ENCODE measurements at places on chromosomes 5 and 9.

DNA sequence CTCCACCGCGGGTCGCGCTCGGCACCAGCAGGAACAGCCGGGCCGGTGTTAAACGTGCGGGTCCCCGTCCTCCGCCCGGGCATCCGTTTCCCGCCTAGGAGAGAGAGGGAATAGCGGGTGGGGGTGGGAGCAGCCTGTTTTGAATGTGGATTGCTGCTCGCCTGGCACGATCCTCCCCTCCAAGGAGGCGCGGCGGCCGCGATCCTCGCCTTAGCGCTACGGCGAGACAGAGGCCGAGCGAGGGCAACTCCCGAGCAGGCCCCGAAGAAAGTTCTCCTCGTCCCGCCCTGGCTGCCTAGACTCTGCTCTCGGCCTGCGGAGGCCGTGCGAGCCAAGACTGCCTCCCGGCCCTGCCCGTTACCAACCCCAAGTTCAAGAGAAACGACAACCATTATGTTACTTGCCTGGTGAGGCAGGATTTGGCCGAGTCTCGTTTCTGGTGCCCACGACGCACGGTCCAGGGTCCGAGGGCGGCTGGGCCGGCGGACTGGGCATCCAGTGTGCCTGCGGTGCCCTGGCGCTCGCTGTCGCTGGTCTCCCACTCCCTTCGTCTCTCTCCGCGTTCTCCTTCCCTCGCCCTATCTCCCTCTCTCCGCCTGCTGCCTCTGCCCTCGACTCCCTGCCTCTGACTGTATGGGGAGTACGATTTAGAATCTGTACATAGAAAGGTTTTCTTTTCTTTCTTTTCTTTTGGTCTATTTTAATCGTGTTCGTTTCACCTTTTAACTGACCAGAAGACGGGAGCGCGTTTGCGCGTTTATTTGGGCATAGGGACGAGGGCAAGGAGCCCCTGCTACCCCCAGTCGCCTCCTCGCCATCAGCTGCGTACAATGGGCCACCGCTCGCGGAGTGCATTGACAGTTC lies 724 bp downstream of the NR2F1-AS1 start:
- DNase-seq, result no peak

GRCh38 chr5:14118551-14119320 lies 24.4 kb upstream of the TRIO start:
- no peak for DNase-seq

DNA sequence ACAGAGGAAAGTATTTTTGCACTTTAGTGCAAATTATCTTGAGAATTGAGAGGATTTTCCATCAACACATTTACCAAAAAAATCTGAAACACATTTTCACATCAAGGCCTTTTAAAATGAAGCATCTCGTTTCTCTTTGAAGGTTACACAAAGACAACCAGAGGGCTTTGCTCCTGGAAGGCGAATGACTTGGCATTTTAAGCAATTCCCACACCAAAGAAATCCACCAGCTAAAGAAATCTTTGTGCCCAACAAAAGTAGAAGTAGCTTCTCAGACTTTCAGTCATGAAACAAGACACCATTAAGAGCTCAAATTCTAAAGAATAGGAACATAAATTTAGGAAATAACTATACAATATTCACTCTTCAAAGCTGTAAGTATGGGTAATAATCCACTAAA lies 59.9 kb downstream of the HABP4 start:
- no peak for DNase-seq

- no peak for DNase-seq
These were observed 165.4 kb upstream of the RAI14 start for GRCh38 chr5:34490506-34491250.

- DNase-seq, result no peak
These were observed 163.3 kb upstream of the RAD23B start for GRCh38 chr9:107119735-107120134.

DNA sequence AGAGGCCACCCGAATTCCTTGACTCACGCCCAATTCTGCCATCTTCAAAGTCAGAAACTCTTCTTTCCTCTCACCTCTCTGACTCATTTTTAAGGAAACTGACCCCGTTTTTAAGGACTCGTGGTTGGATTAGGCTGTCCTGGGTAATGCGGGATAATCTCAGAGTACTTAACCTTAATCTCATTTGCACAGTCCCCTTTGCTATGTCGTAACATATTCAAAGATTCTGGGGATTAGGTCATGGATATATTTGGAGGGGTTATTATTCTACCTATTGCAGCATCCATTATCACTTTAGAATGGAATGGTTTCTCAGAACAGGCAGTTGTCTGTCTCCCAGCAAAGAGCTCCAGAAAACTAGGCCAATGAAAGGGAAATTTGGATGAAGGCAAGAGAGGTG lies 80.8 kb upstream of the IL12B start:
- no peak for DNase-seq
